GM12891 (cell line): ENCODE measurements at places on chromosomes 4 and X.

DNA sequence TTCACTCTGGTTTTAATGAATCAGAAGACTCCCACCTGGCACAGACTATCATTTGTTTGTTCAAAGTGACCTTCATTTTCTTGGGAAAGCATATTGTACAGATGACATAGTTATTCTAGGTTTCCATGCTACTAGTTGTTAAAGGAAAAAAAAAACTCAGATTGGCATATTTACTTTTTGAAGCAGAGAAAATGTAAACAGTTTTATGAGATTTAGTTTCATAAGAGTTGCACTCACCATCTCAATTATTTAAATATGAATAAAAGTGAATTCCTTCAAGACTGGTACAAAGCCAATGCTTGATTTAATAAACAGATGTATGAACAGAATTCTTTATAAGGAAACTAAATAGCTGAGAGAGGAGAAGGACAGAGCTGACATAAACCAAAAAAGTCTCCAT lies 280.3 kb upstream of the UGT8 start:
- no peak for DNase-seq

DNA sequence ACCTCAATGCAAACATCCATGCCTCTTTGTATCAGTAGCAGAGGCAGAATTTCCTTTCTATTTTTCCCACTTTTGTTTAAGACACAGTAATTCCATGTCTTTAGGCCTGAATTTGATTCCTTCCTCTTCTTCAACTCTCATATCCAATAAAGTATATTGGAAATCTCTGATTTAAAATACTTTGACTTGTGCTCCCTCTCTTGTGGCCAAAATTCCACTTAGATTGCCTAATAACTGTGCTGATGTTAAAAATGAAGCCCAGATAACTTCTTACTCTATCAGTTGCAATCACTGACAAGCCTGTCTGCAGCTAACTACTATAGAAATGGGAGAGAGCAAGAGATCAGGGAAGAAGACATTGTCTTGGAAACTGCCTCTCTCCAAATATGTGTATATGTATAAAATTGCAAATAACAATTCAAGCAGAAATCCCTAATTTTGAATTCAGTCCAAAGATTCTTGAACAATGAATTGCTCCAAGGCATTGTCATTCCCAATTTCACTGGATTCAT lies 163.5 kb upstream of the SPIN4 start:
- no peak for DNase-seq

- no peak for DNase-seq
These were observed 15.7 kb downstream of the SMIM43 start for GRCh38 chr4:121749225-121749624.

DNA sequence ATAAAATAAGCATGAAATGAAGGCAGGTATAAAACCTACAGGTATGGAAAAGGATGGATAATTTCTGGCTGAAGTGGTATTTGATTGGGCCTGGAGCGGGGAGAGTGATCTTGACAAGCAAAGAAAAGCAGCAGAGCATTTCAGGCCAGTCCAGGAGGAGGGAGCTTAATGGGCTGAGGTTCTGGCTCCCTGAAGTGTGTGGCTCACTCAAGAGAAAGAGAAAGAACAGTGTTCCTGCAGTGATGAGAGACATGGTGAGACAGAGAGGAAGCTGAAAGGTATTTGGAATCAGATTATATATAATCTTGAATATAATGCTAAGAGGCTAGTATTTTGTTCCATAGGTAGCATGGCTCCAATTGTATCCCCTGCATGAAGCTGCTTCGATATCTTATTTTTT lies 153.5 kb downstream of the MGST2 start:
- no peak for DNase-seq

- DNase-seq: no peak
These were observed 283.4 kb downstream of the BCOR start for GRCh38 chrX:39814391-39814790.

DNA sequence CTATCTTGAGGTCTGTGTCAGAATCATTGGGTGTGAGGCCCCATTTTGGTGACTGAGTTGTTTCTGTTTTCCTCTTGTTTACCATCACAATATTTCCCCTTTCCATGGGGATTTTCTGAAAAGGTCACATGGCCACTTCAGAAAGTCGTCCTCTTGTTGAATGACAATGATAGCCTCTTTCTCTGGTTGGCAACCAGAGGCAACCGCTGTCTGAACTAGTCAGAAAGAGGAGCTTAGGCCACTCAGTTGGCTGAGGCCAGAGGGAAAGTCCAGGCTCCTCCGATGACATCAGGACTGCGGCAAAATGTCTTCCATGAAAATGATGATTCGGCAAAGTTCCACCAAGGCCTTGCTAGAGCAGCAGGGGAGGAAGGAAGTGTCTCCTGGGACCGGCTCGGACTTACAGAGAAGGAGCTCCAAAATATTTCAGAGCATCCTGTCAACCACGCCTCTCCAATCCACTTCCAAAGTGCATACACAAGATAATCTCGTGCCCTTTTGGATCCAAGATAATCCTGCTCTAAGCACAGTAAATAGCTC lies 19.1 kb upstream of the RBM47 start:
- DNase-seq: no peak

GRCh38 chr4:7945709-7946380 lies 6.2 kb upstream of the AFAP1 start:
- DNase-seq: no peak

GRCh38 chr4:111788099-111788498 lies 357.2 kb upstream of the FAM241A start:
- DNase-seq: no peak
